ENCODE measurements at places on chromosomes 12 and 14.

- DNase-seq: no peak
These were observed 363.4 kb upstream of the TMPO start for GRCh38 chr12:98151984-98152383.

DNA sequence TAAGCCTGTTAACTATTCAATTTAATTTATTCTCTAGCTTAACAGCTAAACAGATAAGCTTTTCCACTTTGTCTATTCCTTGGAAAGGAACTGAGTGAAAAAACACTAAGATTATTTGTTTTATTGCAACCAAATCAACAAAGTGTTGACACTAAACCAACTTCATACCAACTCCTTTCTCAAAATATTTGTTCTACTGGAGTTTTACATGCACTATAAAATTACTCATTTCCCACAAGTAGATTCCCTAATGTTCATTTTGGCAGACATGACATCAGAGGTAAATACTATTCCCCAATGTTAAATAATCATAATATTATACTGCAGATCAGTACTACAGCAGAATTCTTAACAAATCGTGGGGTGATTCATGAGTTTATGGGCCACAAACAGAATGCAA, 231.4 kb downstream of the TTC6 start:
- DNase-seq: no peak

GRCh38 chr12:88946372-88946997, 366.2 kb upstream of the KITLG start:
- no peak for DNase-seq

DNA sequence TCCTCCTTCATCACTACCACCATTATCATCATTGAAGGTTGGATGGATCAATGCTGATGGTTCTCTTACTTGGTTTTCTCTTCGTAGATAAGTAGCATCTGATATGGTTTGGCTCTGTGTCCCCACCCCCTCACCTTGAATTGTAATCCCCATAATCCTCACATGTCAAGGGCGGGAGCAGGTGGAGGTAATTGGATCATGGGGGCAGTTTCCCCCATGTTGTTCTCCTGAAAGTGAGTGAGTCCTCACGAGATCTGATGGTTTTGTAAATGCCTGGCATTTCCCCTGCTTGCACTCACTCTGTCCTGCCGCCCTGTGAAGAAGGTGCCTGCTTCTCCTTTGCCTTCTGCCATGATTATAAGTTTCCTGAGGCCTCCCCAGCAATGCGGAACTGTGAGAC, 172.4 kb upstream of the PWP1 start:
- no peak for DNase-seq

- no peak for DNase-seq
These were observed 21.7 kb downstream of the SLC11A2 start for GRCh38 chr12:51004504-51004903.

DNA sequence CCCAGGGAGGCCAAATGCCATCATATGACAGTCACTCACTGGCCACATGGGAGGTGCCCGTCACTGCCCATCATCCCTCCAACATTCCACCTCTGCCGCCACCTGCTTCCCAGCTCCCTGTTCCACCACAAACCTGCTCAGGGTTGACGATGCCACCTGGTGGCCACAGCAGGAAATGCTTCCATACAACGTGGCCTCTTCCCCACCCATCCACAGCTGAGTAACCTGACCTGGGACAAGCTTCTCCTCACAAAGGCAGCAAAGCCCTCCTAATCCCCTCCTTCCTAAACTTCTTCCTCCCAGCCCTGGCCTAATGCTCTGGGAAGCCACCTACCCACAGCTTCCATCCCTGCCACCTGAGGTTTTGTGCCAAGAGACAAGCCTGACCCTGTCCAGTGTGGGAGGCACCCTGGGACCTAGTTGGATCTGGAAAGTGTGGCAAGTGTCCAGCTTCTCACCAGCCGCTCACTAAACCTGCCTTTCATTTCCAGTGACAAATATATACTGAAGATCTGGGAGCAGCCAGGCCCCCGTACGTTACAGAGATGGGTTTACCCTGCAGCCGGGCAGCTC, 4.3 kb downstream of the DEGS2 start:
- peak; percentile 54 for DNase-seq

GRCh38 chr12:128864516-128865186, 11.4 kb downstream of the GLT1D1 start:
- no peak for DNase-seq

DNA sequence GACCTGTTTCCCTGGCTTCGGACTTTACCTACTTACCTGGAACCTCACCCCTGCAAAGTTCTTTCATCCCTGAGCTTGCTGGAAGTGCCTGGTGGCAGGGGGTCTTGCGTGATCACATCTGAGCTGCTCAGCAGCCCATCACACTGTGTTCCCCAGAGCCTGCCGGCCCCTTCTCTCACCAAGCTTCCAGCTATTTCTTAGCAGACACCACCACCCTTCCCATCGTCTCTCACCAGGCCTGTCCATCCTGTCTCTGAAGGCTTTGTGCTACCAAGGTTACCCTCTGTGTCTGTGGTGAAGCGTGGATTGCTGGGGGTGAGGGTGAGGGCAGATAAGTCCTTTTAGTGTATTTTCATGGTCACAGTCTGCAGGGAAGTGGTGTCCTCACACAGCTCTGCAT, 78.8 kb upstream of the NRXN3 start:
- DNase-seq: no peak

DNA sequence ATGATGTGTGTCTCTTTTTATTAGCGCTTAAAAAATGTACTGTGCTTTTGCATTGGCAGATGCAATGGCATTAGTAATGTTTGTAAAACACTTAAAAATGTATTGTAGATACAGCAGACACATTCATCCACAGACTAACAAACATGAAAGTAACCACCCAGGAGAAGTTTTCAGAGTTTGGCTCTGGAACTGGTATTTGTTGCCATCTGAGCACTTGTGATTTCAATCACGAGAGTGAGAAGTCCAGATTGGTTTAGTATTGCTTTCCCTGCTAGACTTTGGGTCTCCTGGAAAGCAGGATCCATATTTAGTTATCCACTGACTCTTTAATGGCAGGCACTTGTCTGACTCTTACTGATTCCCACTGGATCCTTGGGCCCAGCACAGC, 13.2 kb downstream of the RASSF8 start:
- DNase-seq: no peak

- DNase-seq: no peak
These were observed 48.5 kb downstream of the BAZ1A start for GRCh38 chr14:34826661-34827060.

GRCh38 chr12:13891902-13892301, 89.5 kb downstream of the GRIN2B start:
- DNase-seq: no peak

DNA sequence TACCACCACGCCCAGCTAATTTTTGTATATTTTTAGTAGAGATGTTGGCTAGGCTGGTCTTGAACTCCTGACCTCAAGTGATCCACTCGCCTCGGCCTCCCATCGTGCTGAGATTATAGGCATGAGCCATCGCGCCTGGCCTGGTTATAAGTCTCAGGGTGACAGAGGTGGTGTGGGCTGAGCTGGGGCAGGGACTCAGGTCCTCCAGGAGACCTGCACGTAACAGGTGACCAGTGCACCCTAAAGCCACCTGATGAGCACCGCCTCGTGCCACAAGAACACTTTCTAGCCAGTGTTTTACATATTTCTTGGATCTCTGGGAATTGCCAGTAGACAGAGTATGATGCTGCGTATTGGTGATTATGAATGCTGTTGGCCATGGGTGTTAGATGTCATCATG, 136.5 kb upstream of the CPM start:
- no peak for DNase-seq

DNA sequence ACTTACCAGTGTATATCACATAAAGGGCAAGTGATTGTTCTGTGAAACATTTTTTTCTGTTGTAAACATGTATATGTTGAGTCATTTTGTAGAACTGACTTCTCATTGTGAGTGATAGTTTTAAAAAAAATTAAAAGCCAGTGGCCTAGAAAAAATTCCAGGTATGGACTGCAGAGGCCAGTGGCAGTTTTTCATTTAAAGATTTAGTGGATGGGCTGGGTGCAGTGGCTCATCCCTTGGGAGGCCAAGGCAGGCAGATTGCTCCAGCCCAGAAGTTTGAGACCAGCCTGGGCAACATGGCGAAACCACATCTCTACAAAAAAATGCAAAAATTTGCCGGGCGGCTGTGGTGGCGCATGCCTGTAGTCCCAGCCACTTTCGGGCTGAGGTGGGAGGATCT, 84.7 kb upstream of the MDM1 start:
- no peak for DNase-seq

GRCh38 chr14:24137529-24138395, 1.8 kb downstream of the PSME1 start:
- no peak for DNase-seq

DNA sequence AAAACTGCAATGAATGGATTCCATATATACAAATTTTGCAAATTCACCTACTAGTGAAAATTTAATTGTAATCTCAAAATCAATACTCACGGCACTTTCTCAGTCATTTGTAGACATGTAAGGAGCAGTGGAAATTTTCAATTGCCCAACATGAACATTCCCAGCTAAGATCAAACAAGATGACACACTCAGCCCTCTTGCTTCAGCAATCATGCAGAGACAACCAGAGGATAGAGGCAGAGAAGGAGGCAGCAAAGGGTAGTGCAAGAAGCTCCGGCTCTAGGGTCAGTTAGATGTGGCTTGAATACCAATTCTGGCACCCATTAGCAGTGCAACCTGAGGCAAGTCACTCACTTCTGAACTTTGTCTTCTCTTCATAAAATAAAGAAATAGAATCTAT, 91.5 kb upstream of the SLC35F4 start:
- no peak for DNase-seq

DNA sequence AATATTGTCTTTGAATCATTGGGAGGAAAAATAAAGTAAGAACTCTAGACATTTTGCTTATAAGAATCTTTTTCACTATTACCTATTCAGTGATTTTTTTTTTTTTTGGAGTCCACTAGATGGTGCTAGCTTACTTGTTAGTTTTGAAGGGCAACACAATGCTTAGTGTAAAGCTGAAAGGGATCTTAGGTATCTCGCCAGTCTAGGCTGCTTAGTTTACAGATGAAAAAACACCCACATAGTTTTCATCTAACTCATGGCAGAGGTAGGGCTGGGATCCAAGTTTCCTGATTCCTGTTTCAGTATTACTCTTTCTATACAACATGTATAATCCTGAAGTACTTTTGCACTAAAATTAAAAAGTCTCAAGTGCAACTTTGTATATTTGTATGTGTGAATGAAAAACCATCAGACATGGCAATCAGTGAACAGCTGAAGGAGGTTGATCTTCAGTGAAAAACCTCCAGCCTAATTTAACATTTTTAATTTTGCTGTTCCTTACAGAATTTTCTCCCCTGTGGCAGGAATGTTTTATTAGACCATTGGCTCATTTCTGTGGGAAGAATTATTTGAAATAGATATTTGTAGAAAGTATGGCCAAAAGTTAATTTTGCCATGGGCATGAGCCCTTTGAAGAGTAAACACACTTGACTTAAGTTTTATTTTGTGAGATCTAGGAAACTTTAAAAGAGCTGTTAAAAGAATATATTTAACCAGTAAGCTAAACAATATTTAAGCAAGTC, 40.7 kb downstream of the LRRIQ1 start:
- DNase-seq: no peak

DNA sequence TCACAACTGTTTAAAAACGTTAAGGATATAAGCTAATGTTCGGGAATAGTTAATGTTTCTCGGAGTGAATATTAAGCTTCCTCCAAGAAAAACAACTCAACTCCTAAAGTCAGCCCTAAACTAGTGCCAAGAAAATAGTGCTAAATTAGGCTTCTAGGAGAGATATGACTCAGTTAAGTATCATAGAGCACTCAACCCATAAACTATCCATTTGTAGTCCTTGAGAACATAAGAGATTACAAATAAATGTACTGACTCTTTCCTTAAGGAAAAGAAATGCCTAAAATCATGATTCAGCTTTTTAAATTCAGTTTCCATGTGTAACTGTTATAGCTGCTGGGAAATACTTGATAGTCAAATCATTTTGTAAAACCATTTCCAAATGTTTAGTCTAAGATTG, 117.1 kb downstream of the HMGA2 start:
- no peak for DNase-seq

DNA sequence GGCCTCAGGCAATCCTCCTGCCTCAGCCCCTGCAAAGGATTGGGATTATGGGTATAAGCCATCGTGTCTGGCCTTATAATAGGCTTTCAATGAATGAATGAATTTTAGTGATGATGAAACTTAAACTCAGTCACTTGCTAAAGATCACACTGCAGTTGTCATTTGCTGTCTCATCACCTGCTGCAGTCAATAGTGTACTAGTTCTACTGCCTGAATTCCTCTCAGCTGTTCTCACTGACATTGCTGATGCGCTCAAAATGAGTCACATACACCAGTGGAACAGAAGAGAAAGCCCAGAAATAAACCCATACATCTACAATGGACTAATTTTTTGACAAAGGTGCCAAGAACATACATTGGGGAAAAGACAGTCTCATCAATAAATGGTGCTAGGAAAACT, 5.6 kb upstream of the SYNJ2BP start:
- no peak for DNase-seq

GRCh38 chr12:10381928-10382628, 7.8 kb downstream of the KLRK1 start:
- no peak for DNase-seq

DNA sequence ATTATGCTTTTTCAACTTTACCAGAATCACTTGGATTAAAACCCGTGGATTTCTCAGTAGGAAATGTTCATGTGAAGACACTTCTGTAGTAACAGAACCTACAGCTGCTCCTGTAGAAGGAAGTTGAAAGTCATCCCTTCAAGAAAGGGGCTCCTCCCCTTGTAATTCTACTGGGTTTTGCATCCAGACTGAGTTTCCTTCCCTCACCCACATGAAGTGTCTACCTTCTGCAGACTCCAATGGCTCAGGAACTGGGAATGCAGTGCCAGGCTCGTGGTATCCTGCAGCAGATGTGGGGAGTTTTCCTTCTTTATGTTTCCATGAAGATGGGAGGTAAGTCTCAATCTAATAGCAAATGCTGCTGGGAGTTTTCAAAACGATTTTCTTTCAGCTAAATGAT, 7.9 kb upstream of the OR10G2 start:
- no peak for DNase-seq

- no peak for DNase-seq
These were observed 8.2 kb downstream of the GOLT1B start for GRCh38 chr12:21509768-21510167.

DNA sequence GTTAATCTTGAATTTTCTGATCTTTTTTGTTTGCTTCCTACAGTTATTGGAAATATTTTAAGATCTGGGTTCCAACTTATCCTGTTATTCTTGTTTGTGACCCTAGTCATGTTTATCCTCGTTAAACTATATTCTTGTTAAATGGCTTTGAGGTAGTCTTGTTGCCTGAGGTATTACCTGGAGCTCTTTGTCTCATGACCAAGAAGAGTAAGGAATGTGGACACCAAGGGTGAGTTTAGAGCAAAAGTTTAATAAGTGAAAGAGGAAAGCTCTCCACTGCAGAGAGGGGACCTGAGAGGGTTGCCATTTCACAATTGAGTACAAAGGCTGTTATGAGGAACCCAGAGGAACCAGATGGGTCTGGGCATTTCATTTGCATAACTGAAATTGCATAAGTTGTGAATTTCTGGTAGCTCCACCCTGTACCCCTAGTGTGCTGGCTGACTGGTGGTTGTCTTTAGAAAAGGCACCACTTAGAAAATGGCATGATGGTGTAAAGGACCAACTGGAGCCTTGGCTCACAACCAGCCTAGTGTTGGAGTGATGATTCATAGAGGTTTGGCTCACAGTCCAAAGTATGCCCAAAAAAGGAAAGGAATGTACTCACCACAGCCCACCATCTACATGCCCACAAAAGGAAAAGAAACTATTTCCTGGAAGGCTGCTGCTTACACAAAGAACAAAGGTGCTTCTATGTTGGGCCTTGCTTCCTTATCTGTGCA, 36.7 kb upstream of the RESF1 start:
- DNase-seq: no peak
